ENCODE measurements at places on chromosomes 11 and 22. TPM values are rescaled to one million over a fixed set of nuclear protein-coding genes. Genes with fewer than 3 reads are reported as not detected.

The CECR2 gene
- polyA plus RNA-seq, result 0.29 TPM

The HORMAD2 gene
- polyA plus RNA-seq, result not detected

The GPR83 gene
- 0.28 TPM for polyA plus RNA-seq

The OR51F2 gene
- not detected for polyA plus RNA-seq

The MAP6 gene
- 0.12 TPM for polyA plus RNA-seq

The SEC14L3 gene
- not detected for polyA plus RNA-seq

The HBG1 gene
- polyA plus RNA-seq, result not detected

The ANKK1 gene
- polyA plus RNA-seq, result 5.3 TPM

The OR52H1 gene
- not detected for polyA plus RNA-seq

The SYT7 gene
- not detected for polyA plus RNA-seq

The SORL1 gene
- 21.0 TPM for polyA plus RNA-seq

The BRMS1 gene
- polyA plus RNA-seq, result 55.8 TPM

The IRAG1 gene
- polyA plus RNA-seq, result 0.49 TPM

The BDNF gene
- not detected for polyA plus RNA-seq

The NPTXR gene
- 0.16 TPM for polyA plus RNA-seq
